ENCODE measurements at places on chromosomes 16 and 17.

DNA sequence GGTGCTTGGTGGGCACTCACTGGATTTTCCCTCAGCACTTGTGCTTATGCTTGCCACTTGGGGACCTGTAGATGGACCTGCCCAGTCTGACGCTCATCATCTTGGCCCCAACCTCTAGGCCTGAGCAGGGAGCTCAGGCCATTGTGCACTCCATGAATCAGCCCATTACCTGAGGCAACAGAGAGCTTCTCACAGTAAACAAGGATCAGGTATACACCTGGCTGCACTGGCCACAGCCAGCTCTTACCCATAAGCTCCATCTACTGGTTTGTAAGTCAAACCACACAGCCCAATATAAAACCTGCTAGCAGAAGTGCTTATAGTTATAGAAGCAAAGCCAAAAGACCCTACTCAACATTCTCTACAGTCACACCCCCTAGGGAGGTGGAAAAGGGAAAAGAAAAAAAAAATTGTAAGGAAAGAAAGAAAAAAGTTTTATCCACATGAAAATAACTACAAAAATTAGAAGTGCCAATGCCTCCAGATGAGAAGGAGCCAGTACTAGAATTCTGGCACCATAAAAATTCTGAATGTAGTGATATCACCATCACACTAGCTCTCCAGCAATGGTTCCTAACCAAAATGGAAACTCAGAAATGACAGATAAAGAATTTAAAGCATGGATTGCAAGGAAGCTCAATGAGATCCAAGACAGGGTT, 87.8 kb upstream of the CDH5 start:
- DNase-seq, result no peak

DNA sequence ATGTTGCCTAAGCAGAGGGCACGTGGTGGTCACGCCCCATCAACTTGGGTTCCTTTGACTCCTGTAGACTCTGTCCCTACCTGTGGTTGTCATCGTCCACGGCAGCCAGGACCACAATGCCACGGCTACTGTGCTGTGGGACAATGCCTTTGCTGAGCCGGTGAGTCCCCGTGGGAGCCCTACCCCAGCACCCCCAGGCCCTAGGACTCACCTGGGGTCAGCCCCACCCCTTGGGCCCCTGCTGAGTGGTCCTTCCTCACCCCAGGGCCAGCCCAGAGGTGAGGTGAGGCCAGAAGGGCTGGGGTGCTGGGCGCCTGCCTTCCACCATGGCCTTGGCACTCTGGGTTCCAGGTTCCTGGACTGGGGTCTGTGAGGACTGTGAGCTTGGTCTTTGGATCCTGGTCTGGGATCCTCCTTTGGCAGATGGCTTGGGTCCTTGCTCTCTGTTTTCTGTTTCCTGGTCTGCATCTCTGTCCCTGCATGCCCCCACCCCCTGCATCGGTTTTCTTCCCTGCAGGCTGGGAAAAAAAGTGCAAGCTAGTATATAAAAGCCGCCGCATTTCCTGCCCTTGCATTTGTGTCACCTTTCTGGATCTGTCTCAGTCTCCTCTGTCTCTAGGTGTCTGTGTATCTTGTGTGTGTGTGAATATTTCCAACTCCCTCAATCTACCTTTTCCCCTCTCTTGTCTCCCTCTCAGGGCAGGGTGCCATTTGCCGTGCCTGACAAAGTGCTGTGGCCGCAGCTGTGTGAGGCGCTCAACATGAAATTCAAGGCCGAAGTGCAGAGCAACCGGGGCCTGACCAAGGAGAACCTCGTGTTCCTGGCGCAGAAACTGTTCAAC, 17.5 kb downstream of the STAT5A start:
- DNase-seq, result no peak

DNA sequence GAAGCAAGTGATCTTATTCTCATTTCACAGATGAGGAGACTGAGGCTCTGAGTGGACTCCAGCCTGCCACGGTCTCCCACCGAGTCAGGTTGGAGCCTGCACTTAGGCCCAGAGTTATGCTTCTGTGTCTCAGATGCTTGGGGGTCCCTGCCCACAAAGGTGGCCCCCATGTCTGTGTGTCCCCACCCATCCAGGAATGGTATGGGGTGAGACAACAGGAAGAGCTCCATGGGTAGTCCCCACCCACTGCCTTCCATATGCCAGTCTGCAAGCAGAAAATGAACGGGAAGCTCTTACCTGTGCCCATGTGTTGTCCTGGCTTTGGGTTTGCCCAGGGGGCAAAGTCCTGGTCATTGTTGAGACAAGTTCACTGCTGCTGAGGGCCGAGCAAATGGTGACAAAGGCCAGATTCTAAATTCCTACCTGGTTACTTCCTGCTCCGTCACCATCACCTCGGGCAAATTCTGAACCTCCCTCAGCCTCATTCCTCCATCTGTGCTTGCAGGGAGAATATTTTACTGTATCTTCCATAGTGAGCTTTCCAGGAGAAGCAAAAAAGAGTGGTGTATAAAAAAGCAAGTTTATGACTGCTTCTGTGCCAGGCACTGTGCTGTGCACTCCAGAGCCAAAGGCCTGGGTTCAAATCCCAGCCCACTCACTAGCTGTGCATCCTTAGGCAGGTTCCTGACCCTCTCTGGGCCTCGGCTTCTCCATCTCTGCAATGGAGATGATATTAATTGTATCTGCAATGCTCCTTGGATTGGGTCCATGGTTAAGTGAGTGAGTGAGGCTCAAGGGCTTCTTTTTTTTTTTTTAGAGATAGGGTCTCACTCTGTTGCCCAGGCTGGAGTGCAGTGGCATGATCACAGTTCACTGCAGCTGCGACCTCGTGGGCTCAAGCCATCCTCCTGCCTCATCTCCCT, 9.3 kb downstream of the IL4R start:
- DNase-seq, result no peak

GRCh38 chr16:66447491-66447890, 20.4 kb downstream of the BEAN1 start:
- no peak for DNase-seq

DNA sequence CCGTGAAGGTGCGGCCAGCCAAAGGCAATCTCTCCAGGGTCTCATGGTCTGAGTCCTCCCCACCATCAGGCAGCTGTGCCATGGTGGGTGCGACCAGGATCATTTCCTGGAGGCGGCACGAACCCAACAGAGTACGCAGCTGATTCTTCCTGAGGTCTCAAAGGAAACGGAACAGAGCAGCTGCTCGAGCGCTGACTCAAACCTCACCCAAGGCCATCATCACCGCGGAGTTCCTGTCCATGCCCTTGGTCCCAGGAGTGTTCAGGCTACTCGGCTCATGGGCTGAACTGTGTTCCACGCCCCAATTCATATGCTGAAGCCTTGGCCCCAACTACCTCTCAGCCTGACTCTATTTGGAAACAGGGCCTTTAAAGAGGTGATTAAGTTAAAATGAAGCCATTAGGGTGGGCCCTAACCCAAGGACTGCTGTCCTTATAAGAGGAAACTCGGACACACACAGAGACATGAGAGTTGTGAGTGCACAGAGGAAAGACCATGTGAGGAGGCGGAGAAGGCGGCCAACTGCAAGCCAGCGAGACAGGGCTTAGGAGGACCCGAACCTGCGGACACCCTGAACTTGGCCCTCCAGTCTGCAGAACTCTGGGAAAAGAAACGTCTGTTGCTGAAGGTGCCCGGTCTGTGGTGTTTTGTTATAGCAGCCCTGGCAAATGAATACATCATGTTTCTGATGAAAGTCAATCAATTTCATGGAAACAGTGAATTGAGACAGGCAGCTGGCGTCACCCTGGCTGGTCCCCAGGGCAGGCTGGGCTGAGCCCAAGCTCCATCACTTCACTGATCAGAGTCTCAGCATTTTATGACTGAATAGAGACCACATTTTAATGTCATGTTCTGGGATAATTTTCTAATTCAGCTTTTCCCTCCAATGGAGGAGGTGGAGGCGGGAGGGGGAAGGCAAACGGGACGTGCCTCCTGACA, 13.7 kb downstream of the MXRA7 start:
- no peak for DNase-seq

DNA sequence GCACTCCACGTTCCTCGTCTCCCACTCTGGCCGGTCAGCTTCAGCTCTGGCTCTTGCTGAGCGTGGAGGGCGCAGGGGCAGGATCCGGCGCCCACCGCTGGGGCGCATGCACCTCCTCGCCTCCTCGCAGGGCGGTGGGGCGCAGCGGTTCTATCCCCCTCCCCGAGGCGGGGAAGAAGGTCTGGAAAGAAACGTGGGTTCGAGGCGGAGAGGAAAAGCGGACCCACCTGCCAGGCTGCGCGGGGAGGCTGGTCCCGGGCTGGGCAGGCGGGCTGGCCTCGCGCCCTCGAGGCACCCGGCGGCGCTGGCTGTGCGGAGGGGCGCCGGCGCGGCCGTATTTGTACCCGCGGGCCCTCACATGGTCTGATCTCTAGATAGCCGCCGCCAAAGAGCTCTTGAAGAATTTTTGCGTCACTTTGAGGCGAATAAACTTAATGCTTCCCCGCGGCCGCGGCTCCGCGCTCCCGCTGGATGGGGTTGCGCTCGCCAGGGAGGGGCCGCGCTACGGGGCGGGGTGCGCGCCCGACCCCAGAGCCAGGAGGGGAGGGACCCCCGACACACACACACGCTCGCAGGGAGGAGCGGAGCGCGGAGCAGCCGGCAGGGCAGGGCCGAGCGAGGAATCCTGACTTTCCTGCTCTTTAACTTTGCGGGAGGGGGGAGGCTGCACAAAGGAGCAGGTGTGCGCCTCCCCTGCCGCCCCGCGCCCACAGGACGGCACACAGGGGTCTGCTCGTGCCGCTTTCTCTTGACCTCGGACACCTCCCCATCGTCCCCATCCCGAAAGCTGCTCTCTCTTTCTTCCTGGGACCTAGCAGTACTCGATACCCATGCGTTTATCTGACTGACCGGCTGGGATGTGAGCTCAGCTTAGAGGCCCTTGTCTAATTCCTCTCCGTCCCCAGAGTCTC, at the start of gene SLC6A4:
SLC6A4 (minus strand) TSS at position 312 of the 911 bp plus-strand sequence. CDS start 13,739 bp downstream, outside the sequence.
- DNase-seq, result no peak

DNA sequence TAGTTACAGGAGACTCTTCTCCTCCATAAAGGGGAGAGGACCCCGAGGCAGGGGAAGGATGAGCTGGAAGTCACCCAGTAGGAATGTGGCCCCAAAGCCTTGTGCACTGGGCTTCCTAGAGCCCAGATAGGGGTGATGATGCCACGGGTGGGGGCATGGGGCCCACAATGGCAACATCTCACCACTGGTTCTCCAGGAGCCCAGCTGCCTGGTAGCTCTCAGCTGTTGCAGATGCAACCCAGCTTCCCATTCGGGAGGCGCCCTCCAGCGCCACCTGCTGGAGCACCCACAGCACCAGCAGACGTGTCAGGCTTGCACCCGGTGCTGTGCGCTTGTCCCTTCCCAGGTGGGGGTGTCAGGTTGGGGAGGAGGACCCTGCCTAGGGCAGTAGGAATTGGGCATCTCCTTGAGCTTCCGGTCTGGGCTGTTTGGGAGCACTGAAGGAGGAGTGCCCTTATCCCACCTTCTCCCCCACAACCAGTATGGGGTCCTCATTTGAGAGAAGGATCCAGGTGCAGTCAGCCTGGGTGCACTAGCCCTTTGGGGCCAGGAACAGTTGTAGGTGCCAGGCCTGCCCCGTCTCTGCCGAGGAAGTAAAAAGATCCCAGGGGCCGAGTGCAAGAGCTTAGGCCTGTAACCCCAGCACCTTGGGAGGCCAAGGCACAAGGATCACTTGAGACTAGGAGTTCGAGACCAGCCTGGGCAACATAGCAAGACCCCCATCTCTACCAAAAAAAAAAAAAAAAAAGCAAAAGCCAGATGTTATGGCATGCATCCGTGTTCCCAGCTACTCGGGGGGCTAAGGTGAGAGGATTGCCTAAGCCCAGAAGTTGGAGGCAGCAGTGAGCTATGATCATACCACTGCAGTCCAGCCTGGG, 14.4 kb downstream of the CDIPT start:
- DNase-seq, result peak; percentile 86

DNA sequence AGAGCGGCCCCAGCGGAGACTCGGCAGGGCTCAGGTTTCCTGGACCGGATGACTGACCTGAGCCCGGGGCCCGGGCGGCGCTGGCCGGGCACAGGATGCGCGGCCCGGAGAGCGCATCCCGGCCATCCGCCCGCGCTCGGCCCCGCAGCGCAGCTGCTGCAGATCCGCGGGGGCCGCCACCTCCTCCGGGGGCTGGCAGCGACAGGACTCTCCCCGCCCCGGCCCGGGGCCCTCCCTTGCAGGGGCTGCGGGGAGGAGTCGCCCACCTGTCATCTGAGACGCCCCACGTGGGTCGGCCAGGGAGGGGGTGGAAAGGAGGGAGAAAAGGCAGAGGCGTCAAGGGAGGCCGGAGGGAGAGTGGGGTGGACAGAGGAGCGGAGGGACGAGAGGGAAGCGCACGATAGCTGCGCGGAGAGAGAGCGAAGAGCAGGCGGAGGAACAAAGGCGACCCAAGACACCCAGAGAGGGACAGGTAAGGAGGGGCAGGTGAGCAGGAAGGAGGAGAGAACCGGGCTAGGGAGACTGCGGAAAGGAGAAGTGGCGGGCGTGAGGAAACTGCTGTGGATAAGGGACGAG, 471 bp upstream of the PRKAR1A start:
- peak; percentile 60 for DNase-seq

DNA sequence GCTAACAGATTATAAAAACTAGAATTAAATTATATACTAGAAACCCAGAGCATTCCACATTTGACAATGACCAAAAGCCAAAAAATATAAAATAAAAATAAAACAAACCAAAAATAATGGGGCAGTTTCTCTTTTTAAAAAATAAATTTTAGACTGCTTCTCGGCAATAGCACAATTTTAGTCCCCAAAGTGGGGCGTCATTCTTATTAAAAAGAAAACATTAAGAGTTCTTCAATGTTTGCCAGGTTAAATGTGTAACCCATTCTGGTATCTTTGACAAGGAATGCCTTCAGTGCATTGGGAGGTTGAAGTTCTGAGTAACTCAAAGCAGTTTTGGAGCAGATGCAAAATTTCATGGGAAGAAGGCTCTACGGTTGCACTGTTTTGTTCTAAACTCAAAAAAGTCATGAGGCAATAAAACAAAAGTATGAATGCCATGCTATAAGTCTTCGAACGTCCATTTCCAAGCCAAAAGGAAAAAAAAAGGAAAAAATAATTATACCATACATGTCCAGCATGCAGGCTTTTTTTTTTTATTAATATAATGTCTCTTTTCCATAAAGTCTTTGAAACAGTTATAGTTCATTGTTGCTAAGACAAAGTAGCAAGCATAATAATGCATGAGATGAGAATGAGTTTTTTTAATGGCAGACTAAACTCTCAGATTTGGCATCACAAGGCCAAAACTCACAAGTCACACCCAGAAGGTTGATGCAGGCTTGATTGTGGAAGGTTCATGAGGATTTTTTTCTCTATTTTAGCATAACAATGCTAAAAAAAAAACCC, 3.1 kb downstream of the MAF start:
- DNase-seq, result no peak

GRCh38 chr16:62816971-62817519, 780.8 kb upstream of the CDH8 start:
- no peak for DNase-seq
